Heart right ventricle (tissue), 16 donors: ENCODE measurements at places on chromosomes 7 and 10. TPM values are rescaled to one million over a fixed set of nuclear protein-coding genes. Genes with fewer than 3 reads are reported as not detected.
A peak's percentile ranks its signal among the peaks of the same experiment; 100 is the strongest.

Gene OR2A7
- 0.52 TPM for total RNA-seq

Gene ANKRD61
- not detected for total RNA-seq

Gene ZNF365
- 0.05 TPM for total RNA-seq

Gene CLCN1
- not detected for total RNA-seq

DNA sequence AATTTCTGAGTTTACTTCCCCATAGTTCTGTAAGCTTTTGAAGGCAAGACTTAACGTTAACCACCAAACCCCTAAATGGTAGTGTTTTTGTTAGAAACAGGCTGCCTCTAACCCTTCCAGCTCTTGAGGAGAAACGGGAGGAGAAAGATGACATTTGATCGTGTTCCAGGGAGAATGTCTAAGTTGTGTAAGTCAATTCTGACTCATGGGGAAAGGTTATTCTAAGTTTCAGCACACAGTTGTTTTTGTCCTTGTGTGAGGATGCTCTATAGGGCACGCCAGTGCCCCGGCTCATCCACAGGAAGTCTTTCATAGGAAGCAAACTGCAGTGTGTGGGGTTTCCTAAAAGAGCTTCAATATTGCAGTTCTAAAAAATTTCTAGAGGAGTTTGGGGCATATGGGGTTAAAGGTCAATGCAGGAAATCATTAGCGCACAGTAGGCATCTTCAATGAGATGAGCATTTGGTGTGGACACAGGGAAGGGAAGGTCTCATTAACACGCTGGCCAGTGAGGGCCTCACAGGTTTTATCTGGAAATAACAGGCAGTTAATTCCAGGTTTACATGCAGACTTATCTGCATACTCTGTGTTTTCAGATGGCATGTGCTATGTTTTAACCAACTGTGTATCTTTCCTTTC is 638.2 kb upstream of the IGFBP3 start:
- no peaks in the 10 kb centered on the region for H3K36me3 ChIP-seq
- H3K4me1 ChIP-seq: no peaks in the 10 kb centered on the region
- DNase-seq: no peak

DNA sequence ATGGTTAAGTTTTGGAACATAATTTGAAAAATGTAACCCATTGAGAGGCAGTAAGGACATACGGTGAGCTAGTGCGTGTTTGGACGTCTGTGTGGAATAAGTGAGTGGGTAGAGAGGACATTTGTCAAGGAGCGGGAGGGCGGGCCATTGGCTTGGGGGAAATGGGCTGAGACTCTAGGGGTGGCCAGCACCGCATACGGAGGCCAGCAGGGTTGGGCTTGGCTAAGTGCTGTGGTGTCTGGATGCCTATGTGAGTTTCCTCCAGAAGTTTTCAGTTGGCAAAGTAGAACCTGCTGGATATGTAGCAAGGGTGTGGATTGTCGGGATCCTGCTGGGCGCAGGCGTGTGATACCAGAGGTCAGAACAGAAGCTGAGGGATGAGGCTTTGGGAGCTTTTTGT is 103.0 kb downstream of the TCF7L2 start:
- peaks cover 42% of the 10 kb centered on the region for H3K4me1 ChIP-seq
- H3K4me3 ChIP-seq: no peak overlapping the region
- peak overlapping the region; percentile 54 for H3K27ac ChIP-seq
- no peak for DNase-seq

- no peaks in the 10 kb centered on the region for H3K36me3 ChIP-seq
- H3K27ac ChIP-seq: no peak overlapping the region
- H3K4me3 ChIP-seq: no peak overlapping the region
- DNase-seq: no peak
- H3K4me1 ChIP-seq: no peaks in the 10 kb centered on the region
These were observed 202.8 kb downstream of the BMPER start for GRCh38 chr7:34108165-34108564.

- no peak overlapping the region for H3K4me3 ChIP-seq
- H3K36me3 ChIP-seq: no peaks in the 10 kb centered on the region
- DNase-seq: no peak
- no peaks in the 10 kb centered on the region for H3K4me1 ChIP-seq
These were observed 27.5 kb upstream of the NME8 start for GRCh38 chr7:37820708-37821468.

GRCh38 chr10:50514995-50515394 is 108.8 kb downstream of the SGMS1 start:
- no peak overlapping the region for H3K4me3 ChIP-seq
- no peaks in the 10 kb centered on the region for H3K27me3 ChIP-seq
- DNase-seq: no peak
- H3K36me3 ChIP-seq: no peaks in the 10 kb centered on the region
- H3K4me1 ChIP-seq: peaks cover 50% of the 10 kb centered on the region

DNA sequence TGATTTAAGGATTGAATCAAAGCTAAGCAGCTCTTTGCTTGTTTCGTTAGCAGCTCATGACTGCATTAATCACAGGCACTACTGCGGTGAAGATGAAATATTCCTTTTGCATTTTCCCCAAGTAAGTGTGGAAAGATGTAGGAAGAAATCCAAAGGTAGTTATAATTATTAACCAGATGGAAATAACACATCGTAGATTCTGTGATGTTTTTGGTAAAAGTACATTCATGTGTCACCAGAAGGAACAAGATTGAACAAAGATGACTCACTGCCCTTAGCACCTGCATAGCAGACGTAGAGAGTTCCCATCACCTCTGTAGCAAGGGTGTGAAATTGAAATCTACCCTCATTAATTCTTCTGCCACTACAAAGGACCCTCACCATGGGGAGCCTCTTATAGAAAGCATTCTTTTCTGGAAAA is 37.1 kb downstream of the SMURF1 start:
- no peak overlapping the region for H3K27ac ChIP-seq
- H3K4me1 ChIP-seq: peaks cover 3% of the 10 kb centered on the region
- no peak for DNase-seq
- H3K4me3 ChIP-seq: no peak overlapping the region

- peak; percentile 32 for DNase-seq
- peaks cover 30% of the 10 kb centered on the region for H3K4me1 ChIP-seq
- H3K27me3 ChIP-seq: no peaks in the 10 kb centered on the region
- H3K36me3 ChIP-seq: no peaks in the 10 kb centered on the region
- peak within 1 kb of the TSS; percentile 87 for H3K4me3 ChIP-seq
These were observed at the start of gene PFKP for GRCh38 chr10:3067118-3067858. PFKP (plus strand) TSS chr10:3067548; CDS start chr10:3067596, 48 bp downstream.

- no peak overlapping the region for H3K4me3 ChIP-seq
- no peak overlapping the region for H3K27ac ChIP-seq
- H3K4me1 ChIP-seq: peaks cover 9% of the 10 kb centered on the region
- DNase-seq: no peak
- no peaks in the 10 kb centered on the region for H3K27me3 ChIP-seq
These were observed 233.9 kb downstream of the DNAJB6 start for GRCh38 chr7:157570531-157571200.

- H3K27ac ChIP-seq: peak overlapping the region; percentile 98
- peak overlapping the region; percentile 72 for H3K4me3 ChIP-seq
- DNase-seq: no peak
- peaks cover 36% of the 10 kb centered on the region for H3K4me1 ChIP-seq
- H3K27me3 ChIP-seq: no peaks in the 10 kb centered on the region
- H3K36me3 ChIP-seq: no peaks in the 10 kb centered on the region
These were observed 170.1 kb downstream of the ARHGAP12 start for GRCh38 chr10:31758495-31758894.

- H3K4me3 ChIP-seq: no peak overlapping the region
- no peaks in the 10 kb centered on the region for H3K36me3 ChIP-seq
- DNase-seq: no peak
- no peaks in the 10 kb centered on the region for H3K27me3 ChIP-seq
- H3K4me1 ChIP-seq: no peaks in the 10 kb centered on the region
These were observed 261.2 kb upstream of the SEMA3A start for GRCh38 chr7:84455788-84456187.

- H3K4me3 ChIP-seq: no peak overlapping the region
- H3K27me3 ChIP-seq: peaks cover 6% of the 10 kb centered on the region
- no peak for DNase-seq
- H3K4me1 ChIP-seq: no peaks in the 10 kb centered on the region
- no peak overlapping the region for H3K27ac ChIP-seq
These were observed 55.6 kb downstream of the ITPRID1 start for GRCh38 chr7:31569528-31569927.
